ENCODE measurements at places on chromosomes 16 and 17. TPM values are rescaled to one million over a fixed set of nuclear protein-coding genes. Genes with fewer than 3 reads are reported as not detected.

- no peak for DNase-seq
These were observed 789 bp downstream of the ITPRIPL2 start for GRCh38 chr16:19114359-19115147.

DNA sequence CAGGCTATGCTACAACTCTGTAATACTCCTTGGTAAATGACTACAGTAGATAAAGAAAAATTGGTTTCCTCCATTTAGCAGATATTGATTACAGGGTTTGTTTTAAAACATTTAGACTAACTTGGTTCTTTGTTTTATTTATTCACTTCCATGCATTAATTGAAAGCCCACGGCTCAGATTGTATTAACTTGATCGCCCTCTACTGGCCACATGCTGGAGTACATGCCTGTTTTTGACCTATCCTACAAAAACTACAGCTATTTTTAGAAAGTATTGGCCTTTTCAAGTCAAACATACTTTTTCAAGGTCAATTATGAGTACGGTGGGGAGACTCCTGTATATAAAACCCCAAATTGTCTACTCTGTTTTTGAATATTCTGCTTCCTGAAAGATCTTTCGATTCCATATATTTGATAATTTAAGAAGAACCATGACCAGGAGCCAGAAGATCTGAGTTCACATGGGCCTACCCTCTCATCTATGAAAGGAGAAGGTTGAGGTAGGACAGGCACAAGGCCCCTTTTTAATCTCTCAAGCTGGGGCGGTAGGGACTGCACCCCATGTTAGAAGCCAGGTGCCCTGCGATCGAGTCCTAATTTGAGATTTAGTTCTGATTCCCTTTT lies 51.8 kb downstream of the CA10 start:
- peak; percentile 49 for DNase-seq

GRCh38 chr16:86747761-86748160 lies 169.4 kb downstream of the FOXL1 start:
- no peak for DNase-seq

DNA sequence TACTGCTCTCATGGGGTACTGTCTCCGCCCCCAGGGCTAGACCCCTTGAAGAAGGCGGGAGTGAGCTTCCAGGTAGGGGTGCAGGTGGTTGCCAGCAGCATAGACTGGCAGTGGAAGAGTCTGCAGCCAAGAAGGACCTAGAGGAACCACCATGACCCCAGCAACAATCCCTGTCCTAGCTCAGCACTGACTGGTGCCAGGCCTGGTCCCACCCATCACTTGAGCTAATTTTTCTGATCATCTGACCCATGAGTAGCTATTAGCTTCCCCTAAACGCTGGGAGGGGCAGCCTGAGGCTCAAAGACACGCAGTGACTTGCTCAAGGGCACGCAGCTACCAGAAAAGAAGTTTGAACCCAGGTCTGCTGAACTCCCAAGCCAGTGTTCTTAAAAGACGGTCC lies 945 bp downstream of the PRM3 start:
- DNase-seq, result no peak

DNA sequence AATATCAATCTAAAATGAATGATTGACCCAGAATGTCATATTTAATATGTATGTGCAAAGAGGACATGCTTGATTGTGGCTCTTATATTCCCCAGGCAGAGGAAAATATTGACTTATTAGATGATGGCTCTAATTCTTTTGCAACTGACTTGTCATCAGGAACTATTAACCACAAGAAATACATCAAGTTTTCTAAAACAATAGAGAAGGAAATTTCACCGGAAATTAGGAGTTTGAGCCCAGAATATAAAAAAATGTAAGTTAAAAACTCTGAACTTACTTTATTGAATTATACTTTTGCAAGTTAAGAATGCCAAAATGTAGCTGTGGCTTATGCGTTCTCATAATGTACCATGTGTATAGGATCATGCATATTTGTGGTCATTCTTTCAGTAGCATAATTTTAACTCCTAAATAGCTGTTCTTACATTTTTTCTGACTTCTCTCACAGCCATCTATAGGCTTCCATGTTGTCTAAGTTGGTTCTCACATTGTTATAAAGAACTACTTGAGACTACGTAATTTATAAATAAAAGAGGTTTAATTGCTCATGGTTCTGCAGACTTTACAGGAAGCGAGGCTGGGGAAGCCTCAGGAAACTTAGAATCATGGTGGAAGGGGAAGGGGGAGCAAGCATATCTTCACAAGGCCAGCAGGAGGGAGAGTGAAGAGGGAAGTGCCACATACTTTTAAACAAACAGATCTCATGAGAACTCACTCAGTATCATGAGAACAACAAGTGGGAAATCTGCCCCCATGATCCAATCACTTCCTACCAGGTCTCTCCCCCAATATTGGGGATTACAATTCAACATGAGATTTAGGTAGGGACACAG lies 11.6 kb downstream of the EFCAB13 start:
- no peak for DNase-seq

- DNase-seq, result no peak
These were observed 2.0 kb downstream of the TBC1D10B start for GRCh38 chr16:30368122-30368791.

- DNase-seq, result no peak
These were observed 20.7 kb downstream of the ACSF3 start for GRCh38 chr16:89114159-89114981.

DNA sequence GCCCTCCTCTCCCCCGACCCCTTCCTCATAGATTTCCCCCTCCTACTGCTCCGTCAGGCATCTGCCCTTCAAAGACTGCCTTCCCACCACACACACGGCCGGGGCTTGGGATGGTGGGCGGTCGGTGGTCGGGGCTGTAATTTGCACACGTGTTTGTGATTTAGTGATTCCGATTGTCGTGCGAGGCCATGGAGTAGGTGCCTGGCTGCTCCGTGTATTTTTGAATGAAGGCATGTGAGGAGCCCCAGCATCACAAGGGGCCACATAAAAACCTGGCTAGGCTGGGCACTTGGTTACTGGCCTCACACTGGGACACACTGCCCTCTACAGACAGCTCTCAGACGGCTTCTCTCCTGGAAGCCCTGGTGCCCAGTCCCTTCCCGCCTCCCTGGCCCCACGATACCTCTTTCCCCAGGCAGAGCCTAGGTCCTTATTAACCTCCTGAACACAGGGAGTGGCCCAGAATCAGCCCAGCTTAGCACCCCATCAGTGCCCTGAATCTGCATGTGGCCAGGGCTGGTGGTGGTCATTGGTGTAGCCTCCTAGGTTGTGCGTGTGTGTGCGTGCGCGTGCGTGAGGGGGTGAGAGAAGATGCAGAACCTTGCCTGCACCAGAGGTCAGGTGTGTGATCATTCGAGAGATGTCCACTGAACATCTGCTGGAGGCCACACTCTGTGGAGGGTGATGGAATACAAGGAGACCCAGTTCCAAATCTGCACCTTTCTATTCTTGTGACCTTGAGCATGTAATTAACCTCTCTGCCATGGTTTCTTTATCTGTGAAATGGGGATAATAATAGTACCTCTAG lies 1.3 kb upstream of the SOCS1 start:
- DNase-seq, result peak; percentile 77

- no peak for DNase-seq
These were observed 43.5 kb downstream of the GPRC5B start for GRCh38 chr16:19841184-19841583.

GRCh38 chr17:647324-648197 lies 67.1 kb downstream of the VPS53 start:
- no peak for DNase-seq

GRCh38 chr16:89827383-89828198 lies 684 bp upstream of the SPIRE2 start:
- DNase-seq, result no peak

DNA sequence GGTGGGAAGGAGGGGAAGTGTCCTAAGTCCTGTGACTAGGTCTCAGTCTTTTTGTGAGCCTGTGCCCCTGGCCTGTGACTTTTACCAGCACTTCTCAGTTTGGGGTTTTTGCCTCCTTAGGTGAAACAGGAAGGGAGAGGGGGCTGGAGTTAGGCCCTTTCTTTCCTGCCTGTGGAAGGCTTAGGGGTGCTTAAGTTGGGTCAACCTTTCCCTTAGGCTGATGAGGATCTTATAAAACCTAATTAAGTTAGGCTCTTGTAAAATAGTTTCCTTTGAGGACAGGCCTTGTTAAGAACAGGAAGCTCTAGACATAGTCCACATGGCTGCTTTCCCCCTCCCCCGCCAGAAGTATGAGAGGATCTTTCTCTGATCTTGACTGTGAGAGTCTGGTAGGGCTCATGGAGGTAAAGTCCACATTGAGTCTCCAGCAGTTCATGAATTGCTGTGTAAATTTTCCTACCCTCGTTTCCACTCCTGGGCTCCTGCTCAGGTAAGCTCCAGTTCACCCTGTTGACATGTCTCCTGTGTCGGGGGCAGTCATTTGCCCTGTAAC lies 17.0 kb upstream of the DNASE1 start:
- peak; percentile 62 for DNase-seq

GRCh38 chr17:75041656-75042280 lies 5.0 kb downstream of the ATP5PD start:
- no peak for DNase-seq

DNA sequence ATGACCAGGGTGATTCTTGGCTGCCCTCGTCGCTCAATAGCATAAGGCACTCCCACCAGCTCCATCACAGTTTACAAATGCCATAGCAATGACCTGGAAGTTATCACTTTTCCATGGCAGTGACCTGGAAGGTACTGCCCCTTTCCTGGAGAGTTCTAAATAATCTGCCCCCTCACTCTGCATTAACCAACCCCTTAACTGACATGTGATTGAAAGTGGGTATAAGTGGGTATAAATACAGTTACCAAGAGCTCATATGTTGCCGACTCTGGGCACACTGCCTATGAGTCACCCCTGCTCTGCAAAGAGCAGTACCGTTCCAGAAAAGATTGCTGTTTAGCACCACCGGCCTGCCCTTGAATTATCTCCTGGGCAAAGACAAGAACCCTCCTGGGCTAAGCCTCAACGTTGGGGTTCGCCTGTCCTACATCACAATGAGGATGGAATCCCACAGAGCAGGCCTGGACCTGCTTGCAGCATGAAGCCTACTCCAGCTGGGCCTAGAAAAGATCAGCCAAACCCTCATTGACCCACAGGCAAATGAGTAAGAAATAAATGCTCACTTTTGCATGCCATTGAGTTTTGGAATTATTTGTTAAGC lies 95.2 kb upstream of the SEC14L1 start:
- no peak for DNase-seq

GRCh38 chr17:37788526-37788925 lies 43.7 kb upstream of the HNF1B start:
- no peak for DNase-seq

DGKE gene
- 31.1 TPM for total RNA-seq

MYL4 gene
- not detected for total RNA-seq

CCL7 gene
- total RNA-seq, result not detected

RNU2-1 gene
- total RNA-seq, result 4,963 TPM

KRT9 gene
- not detected for total RNA-seq

ACSF2 gene
- total RNA-seq, result 33.1 TPM
